ENCODE measurements at places on chromosomes 11 and 22.
A peak's percentile ranks its signal among the peaks of the same experiment; 100 is the strongest.

DNA sequence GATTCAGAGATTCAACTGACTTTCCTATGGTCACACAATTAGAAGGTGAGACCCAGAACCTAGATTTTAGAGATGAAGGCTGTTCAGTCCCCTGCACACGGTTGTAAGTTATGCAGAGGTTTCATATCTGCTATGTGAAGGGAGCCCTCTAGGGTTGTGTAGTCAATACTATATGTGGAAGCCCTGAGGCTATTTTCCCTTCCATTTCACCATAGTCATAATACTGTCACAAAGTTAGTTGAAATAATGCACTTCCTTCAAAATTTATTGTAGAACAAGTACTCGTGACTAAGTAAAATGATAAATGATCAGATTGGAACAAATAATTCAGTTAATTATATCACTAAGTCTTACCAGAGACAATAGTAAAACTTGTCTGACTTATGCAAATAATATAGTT is 48.8 kb downstream of the ENDOD1 start:
- DNase-seq: no peak

GRCh38 chr22:21652547-21653545 is 10.7 kb downstream of the SDF2L1 start:
- no peak for DNase-seq

DNA sequence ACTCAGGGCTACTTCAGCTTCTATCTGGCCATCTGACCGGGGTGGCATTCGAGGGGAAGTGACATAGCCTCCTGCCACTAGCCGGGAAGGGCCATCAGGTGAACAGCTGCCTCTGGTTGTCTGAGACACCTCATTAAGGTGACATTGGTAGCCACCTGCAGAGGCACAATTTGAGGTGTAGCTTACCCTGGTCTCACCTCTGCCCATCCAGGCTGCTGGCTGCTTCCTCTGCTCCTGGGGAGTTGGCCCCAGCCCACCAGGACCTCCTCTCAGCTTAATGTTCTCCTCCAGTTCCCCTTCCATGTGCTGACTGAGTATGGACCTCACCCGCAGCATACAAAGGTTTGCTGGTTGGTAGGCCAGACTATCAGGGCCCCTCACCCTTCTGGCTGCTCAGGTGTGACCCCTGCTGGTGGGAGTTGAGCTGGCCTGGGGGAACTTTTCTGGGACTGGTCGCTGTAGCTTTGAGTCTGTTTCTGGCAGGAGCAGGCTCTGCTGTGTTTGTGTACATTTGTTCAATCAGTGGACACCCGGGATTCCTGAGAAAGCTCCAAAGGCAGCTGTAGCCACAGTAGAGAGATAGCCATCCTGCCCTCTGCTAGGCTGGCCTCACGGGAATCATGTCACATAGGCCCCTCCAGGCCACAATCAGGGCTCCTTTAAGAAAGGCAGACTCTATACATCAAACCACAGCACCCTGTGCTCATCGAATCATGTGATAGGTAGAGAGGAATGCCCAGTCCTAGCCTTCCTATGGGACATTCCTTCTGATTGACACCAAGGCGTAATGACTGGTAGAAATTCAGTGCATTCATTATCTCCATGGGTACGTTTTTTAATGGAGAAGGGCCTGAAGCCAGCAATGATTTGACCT is 295.1 kb upstream of the PLET1 start:
- DNase-seq: peak; percentile 70

- DNase-seq: no peak
Observed at GRCh38 chr11:108538022-108538424, 39.8 kb upstream of the POGLUT3 start.

DNA sequence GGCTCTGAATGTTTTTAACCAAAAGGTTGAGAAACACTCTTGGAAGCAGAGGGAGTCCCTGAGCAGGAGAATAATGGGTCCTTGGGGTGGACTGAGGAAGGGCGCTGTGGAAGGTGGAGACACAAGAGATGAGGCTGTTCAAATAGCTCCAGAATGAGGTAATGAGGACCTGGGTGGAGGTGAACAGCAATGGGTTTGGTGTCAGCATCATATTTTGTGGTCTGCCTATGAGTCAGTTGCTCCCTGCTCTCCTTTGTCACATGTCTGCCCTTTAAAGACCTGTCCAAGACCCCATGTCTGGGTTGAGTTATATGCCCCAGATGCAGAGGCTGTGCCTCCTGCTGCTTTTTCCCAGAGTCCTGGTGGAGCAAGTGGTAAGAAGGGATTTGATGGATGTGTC is 113.6 kb downstream of the BARX2 start:
- DNase-seq: no peak

DNA sequence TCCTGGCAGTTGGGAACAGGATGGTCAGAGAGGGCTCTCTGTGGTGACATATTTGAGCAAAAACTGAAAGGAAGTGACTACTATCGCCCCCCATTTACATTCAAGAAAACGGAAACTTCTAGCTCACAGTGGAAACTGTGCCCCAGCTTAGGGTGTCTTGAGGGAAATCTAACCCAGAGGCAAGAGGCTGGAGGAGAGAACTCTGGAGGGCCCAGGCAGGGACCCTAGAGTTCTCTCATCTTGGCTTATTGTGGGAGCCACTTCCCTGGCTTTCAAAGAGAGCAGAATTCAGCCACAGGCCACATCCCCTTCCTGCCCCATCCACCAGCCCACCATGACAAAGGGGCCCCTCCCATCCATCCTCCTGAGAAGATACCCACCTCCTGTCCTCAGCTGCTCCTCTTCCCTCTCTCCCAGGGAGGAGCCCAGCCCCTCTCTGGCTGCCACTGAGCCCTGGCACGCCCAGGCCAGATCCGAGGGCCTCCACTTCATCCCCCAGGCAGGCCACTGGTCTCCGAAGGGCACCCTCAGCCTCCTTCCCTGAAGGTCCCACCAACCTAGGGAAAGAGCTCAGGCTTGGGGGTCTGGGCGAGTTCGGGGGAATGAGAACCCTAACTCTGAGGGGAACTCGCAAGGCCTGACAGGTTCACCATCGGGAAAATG is 1.6 kb upstream of the TMPRSS13 start:
- no peak for DNase-seq

GRCh38 chr22:48734961-48735360 is 1092.7 kb downstream of the BRD1 start:
- no peak for DNase-seq

Data from activated CD4-positive, alpha-beta T cell treated with anti-CD3 and anti-CD28 coated beads, Interleukin-2, amount 50 U/mL, for 4 hours (primary cell).